ENCODE measurements at places on chromosomes 1 and 21.

GRCh38 chr1:115465802-115466363 lies 127.8 kb upstream of the NGF start:
- no peak for DNase-seq

- DNase-seq = no peak
Observed at GRCh38 chr1:230109895-230110667, 43.0 kb downstream of the GALNT2 start.

- DNase-seq = no peak
Observed at GRCh38 chr21:40809673-40810197, 37.2 kb downstream of the DSCAM start.

- DNase-seq = no peak
Observed at GRCh38 chr1:36134031-36134430, 9.0 kb upstream of the COL8A2 start.

- no peak for DNase-seq
Observed at GRCh38 chr1:198934901-198935305, 296.1 kb downstream of the PTPRC start.

DNA sequence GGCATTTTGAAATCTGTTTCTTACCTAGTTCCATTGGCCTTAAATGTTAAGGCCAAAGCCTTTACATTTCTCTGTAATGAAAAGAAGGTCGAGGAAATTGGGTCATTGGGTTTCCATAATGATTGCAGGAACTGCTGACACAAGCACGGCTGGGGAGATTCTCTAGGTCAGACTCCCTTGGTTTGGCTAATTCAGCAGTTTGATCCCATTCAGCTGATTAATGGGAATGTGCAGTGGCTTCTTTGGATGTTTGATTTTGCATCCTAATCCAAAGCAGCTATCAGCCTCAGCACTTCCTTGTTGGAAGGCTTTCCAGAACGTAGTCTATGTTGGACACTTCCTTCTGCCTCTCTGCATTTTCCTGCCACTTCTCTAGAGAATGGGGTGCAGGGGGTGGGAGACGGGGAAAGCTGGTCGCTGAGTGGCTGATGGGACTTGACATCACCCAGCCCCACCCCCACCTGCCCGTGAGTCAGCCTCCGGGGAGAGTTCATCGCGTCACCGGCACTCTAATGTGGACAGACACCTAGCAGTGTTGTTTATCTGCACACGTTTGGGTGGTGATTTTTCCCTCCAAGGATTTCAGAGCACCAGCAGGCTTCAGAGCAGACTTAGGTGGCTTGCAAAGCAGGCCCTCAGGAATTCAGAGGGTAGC lies 5.4 kb downstream of the PSEN2 start:
- DNase-seq = no peak

All from GM04503 (cell line).